ENCODE measurements at places on chromosomes 2 and 18.

DNA sequence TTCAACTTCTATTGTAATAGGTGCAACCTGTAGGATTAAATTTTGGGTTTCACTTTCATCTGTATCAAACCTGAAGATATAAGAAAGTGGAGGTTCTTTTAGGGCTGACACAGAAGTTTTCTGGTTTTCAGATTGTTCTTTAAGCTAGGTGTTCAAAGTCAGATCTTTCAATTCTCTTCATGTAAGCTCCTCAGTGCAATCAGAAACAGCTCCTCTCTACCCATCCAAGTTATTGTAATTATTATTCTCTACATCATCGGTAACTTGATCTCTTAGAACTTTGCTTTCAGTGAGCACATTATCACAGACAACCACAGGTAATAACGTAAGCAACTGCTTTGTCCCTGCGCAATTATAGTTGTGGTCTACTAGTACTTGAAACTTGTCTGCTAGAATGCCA lies 179.4 kb downstream of the MYCN start:
- DNase-seq = no peak

GRCh38 chr2:144801325-144801724 lies 281.4 kb upstream of the ZEB2 start:
- no peak for DNase-seq

GRCh38 chr2:162149940-162150339 lies 2.1 kb downstream of the GCG start:
- no peak for DNase-seq

GRCh38 chr2:143422681-143423080 lies 293.5 kb downstream of the ARHGAP15 start:
- DNase-seq = no peak

DNA sequence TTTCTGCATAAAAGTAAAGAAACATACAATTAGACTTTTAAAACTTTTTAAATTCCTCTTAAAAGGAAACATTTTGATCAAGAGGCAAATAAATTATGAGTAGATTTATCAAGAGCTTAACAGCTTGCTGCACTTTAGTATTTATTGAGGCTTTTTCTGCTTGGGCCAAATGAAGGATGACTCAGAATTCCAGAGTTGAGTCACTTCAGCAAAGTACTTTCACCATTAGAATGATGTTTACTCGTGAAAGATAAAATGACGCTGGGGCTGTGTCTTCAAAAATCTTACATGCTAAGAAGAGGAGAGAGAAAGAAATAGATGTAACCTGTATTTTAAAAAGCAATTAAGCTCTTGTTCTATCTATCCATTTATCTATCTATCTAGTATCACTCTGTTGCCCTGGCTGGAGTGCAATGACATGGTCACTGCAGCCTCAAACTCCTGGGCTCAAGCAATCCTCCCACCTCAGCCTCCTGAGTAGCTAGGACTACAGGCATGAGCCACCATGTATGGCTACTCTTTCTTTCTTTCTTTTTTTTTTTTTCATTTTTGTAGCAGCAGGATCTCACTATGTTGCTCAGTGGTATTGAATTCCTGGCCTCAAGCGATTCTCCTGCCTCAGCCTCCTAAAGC lies 75.3 kb upstream of the RIOK3 start:
- DNase-seq = no peak

DNA sequence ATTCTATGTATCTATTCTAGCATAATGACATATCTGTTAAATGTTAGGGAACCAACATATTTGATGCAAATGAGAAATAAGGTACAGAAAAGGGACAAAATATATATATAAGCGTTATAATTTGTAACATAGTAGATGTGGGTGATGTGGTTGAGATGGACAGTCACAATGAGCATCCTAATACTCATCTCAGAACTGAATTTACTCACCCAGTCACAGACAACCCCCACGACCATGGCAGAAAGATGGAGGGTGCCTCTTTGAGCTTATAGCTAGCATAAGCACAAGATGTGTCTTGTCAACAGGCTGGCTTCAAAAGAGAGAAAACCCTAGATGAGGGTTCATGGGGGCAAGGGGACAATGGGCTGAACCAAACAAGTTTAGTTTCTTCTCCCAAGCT lies 9.1 kb upstream of the DSG3 start:
- DNase-seq = no peak

- no peak for DNase-seq
Measured at GRCh38 chr2:170829036-170829435, 12.3 kb downstream of the GAD1 start.

DNA sequence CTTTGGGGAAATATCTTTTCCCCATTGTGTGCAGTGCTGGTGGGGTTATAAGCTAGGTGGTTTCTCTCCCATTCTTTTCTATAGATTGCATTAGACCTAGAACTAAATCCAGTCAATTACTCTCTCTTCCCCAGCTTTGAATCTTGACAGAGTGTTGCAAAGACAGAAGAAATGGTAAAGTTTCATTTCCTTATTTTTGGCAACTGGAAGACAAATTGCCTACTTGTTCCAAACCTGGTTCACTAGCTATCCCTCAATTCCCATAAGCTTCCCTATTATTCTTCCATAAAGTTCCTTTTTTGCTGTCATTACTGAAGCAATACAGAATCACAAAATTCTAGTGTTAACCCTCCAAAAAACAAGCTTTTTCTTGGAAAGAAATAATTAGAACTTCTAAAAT lies 94.0 kb upstream of the ITGA4 start:
- DNase-seq = no peak

DNA sequence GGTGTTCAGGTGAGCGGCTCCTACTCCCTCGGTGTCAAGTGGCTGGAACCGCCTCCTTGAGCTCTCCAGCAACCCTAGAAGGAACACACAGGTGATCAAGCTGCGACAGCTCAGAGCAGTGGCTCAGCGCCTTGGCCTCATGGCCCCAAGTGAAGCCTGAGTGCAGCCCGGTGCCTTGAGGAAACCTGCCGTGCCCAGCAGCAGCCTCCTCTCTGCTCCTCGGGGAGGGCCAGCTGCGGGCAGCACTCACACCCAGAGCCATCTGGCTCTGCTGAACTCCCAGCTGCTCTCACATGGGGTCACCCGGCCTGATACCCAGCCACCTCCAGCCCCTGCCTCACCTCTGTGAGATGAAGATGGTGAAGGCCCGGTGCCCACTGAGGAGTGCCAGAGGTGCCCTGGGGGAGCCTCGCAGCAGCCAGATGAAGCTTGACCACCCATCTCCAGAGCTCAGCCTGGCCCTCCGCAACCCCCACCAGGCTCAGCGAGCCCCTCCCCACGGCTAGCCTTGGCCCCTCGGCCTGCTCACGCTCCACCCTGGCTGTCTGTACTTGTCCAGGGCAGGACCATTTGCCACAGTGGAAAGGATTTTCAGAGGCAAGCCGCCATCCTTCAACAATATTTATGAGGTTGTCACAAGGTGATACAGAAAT lies 70.6 kb upstream of the RAB6C start:
- no peak for DNase-seq

DNA sequence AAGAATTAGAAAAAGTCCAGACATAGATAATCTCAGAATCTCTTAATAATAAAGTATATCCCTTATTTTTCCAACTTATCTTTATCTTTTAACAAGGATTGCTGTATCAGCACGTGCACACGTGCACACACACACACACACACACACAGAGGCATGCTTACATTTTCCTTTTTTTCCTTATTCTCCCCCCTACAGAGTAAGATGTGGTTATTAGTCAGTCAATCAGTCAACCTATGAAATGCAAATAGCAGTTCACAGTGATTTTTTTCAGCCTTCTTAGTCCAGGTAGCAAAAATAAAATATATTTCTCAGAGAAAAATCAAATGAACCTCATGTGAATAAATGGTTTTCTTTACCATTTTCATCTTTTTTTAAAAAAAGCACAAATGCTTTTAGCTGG lies 506.2 kb upstream of the SLC39A10 start:
- no peak for DNase-seq

- no peak for DNase-seq
Measured at GRCh38 chr2:197851451-197851850, 47.1 kb downstream of the PLCL1 start.

DNA sequence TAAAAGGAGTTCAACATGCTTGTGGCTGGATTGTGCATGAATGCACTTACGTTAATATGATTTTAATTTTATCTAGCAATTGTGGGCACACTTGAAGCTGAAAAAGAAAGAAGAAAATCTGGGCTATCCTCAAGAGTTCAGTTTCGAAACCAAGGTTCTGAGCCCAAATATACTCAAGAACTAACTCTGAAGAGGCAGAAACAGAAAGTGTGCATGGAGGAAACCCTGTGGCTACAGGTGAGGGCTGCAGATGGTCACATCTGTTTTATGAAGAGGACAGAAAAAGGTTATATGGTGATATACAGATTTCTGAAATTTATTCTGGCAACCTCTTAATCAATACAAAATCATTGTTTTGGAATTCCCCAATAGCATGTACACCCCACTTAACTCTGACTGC lies 57.3 kb downstream of the ITGA6 start:
- no peak for DNase-seq

DNA sequence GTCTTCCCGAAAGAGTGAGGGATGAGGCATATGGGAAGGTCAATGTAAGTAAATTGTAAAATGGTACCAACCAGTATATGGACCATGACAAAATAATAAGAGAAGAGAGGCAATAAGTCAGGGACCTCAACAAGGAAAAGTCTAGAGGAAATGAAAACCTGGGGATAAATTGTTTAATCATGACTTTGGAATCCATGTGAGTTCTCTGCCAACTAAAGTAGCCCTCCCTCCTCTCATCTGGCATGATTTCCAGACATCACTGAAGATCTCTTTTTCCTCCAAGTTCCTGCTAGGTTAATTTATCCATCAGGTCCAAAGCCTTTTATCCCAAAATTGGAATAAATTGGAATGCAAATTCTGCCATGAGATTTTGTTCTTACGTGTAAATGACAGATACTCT lies 417.9 kb downstream of the NRXN1 start:
- DNase-seq = no peak

DNA sequence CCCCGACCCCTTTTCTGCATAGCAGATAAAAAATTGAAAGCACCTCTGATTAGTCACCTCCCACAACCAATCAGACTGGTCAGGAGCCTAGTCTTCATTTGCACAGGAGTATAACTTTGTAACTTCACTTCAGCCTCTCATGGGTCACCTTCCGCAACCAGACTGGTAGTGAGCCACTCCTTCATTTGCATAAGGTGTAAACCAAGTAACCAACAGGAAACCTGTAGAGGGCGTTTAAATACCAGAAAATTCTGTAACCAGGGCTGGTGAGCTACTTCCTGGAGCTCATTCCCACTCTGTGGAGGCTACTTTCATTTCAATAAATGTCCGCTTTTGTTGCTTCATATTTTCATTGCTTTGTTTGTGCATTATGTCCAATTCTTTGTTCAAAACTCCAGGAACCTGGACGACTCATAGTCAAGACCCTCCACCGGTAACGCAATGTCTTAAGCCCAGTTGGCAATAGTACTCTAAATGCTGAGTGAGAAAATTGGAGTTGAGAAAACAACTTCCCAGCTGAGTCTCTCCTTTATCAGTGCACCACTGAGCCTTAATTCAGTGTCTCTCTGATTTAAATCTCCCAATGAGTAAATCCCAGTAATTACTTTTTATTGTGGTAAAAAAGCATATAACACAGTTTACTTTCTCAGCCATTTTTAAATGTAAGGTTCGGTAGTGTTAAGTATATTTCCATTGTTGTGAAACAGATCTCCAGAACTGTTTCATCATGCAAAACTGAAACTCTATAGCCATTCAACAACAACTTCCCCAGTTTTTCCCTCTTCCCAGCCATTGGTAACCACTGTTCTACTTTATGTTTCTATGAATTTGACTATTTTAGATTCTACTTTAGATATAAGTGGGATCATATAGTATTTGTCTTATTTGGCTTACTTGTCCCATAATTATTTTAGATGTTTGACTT lies 392.7 kb upstream of the SLC8A1 start:
- DNase-seq = no peak

DNA sequence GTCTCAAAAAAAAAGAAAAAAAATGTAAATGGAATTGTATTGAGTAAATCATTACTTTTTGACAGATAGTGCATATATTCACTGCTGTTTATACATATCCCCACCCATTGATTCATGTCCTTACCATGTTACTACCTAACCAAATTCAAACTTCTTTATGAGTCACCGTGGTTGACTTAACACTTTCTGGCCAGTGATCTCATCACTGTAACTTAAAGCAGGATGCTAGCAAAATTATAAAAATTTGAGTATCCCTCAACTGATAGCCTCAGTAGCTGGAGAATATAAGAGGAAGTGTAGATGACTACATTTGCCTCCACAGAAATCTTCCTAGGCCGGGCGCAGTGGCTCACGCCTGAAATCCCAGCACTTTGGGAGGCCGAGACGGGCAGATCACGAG lies 13.4 kb downstream of the CNOT9 start:
- DNase-seq = no peak

DNA sequence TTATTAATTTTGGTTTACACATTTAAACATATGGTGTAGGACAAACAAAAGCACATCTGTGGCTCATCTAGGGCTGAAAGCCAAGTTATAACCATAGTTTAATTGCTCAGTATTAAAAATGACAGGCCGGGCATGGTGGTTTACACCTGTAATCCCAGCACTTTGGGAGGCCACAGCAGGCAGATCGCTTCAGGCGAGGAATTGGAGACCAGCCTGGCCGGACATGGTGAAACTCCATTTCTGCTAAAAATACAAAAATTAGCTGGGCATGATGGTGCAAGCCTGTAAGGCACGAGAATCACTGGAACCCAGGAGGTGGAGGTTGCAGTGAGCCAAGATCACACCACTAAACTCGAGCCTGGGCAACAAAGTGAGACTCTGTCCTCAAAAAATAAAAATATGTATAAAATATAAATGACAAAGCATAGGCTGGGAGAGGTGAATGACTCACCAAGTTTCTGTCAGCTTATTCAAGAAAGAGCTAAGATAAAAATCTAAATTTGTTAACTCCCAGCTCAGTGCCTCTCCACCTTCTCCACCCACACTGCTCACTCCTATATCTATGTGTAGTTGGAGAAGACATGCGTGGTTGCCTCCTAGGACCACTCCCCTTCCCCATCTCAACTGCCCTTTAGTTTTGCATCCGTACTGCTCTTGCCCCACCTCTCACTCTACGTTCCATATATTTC lies 79.2 kb upstream of the PID1 start:
- no peak for DNase-seq

DNA sequence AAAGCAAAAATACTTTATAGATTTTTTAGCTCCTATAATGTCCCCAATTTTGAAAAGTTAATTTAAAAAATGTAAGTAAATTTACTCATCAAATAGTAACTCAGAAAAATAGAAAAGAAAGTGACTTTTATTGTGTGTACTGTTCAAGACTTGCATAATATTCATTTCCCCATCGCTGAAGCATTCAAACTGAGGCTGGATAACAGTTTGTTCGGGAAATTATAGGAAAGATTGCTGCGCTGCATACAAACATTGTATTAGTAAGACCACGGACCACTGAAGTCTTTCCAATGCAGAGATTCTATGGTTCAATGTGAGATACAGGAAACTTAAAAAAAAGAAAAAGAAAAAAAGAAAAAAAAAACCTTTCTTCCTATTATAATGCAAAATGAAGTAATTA lies 10.4 kb downstream of the STK17B start:
- no peak for DNase-seq

All from NCI-H345 (cell line).